HT1080 (cell line): ENCODE measurements at places on chromosomes 6 and 20. TPM values are rescaled to one million over a fixed set of nuclear protein-coding genes. Genes with fewer than 3 reads are reported as not detected.
A peak's percentile ranks its signal among the peaks of the same experiment; 100 is the strongest.

The HLA-DQA1 gene
- total RNA-seq = not detected in 2 replicates

The GGTLC1 gene
- not detected in 2 replicates for total RNA-seq

The HSPA12B gene
- not detected in 2 replicates for total RNA-seq

The VSTM2L gene
- total RNA-seq = 0.27 TPM in 2 replicates

The UBD gene
- total RNA-seq = not detected in 2 replicates

DNA sequence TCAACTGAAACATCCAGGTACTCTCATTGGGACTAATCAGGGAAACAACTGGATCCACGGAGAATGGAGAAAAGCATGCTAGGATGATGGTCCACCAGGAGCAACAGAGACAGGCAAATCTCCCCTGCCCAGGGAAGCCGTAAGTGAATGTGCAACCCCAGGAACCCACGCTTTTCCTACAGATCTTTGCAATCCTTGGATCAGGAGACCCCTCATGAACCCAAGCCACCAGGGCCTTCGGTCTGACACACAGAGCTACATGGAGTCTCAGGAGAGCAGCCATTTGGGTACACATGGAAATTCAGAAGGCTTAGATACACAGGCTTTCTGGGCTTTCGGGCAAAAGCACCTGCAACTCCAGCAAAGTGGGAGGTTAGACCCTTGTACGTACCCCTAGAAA is 122.1 kb upstream of the PTCHD4 start:
- DNase-seq = no peak

- peak; percentile 53 for DNase-seq
These were observed 334.9 kb upstream of the JARID2 start for GRCh38 chr6:14910692-14911547.

- no peak for DNase-seq
These were observed 122.5 kb downstream of the RNGTT start for GRCh38 chr6:88840796-88841539.

GRCh38 chr6:159969921-159970320 is 1.0 kb downstream of the IGF2R start:
- peak; percentile 70 for DNase-seq

GRCh38 chr6:136468711-136469110 is 81.5 kb downstream of the MAP7 start:
- DNase-seq = no peak

DNA sequence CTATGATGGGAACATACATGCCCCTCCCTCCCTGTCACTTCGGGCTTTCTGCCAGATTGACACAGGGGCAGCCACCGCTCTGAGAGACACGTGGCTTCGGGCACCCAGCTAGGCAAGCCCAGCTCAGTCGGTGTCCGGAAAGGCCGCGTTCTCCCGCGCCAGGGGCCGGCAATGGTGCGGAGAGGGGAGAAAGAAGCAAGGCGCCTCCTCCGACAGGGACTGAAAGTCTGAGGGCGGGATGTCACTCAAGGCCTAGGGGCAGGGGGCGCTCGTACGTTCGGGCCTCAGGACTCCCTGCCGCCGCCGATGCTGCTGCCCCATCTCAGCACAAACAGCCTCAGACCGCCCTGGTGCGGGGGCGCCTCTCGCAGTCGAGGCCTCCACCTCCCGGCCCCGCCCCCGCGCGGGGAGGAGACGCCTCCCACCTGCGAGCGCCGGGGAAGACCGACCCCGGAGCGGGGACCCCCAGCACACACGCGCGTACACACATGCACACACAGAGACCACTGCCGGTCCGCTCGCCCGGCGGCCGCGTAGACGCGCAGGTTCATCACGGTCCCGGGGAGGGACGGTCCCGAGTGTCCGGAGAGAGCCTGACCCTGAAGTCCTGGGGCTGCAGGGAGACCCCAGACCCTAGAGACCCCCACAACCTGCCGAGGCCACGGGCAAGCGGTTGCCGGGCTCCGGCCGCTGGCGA is 1.9 kb downstream of the GRM4 start:
- DNase-seq = no peak

DNA sequence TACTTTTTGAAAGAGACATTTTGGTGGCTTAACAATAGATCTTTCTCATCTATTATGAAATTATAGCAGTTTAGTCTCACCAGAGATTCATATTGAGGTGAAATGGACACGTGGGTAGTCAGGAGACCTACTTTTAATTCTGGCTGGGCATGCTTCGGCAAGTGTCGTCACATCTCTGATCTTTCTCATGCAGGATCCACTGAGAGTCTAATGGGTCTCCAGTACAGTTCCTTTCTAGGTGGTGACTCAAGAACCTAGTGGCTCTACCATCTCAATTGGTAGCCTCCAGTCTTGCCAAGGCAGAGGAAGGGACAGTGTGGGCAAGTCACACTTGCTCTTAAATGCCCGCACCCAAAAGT is 94.9 kb downstream of the KCNB1 start:
- no peak for DNase-seq

DNA sequence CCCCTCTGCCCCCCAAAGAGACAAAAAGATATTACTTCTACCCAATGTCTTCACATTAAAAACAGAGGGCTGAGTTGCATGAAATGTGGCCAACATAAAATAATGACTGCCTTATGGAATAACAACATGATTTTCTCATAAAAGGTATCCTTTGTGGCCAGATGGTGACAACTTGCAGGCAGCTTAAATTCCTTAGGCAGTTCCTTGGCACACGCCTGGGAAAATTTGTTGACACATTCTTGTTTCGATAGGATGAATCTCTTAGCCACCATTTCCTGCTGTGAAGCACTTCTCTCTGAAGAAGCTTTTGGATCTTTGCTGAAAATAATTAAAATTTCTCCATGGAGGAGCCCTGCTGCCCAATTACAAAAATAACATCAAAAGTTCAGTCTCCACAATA is 109.0 kb upstream of the COL21A1 start:
- peak; percentile 55 for DNase-seq
